Activated naive CD4-positive, alpha-beta T cell treated with anti-CD3 and anti-CD28 coated beads, Interleukin-2, amount 10 ng/mL, durations not matched to agents 7 days and 5 days (primary cell): ENCODE measurements at places on chromosomes 12 and 14.

DNA sequence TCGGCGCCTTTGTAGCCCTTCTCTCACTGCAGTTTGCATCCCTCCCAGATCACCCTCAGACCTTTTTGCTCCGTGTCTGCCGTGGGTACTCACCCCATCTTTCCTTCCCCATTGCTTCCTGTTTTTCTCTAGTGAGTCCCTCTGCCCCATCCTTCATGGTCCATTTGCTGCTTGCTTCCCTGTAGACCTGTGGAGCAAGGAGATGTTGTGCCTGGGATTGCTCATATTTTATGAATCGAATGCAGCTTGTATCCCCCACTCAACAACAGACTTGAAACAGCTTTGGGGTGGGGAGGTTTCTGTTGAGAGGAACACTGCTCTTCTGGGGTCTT is 661 bp downstream of the DENR start:
- H3K27me3 ChIP-seq: no peaks in the 10 kb centered on the region
- H3K27ac ChIP-seq: peak overlapping the region; percentile 95
- DNase-seq: no peak
- H3K4me3 ChIP-seq: peak overlapping the region; percentile 96
- peaks cover 64% of the 10 kb centered on the region for H3K4me1 ChIP-seq

DNA sequence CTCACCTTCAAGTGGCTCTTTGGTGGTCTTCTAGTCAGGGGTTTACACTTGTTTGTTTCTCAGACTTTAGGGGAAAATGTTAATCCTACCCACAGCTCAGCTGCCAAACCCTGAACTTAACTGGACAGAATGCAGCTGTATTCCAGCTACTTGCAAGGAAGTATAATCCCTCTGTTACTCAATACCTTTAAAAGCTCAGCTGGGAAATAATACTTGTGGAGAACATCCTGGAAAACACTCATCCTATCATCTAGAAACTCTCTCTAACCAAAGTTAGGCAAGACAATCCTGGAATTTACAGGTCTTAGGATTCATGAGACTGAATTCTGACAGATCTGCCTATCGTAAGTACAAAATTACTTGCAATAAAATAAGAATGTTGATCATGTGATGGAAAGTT is 404.1 kb downstream of the ADAMTS20 start:
- no peaks in the 10 kb centered on the region for H3K27me3 ChIP-seq
- DNase-seq: no peak
- H3K4me1 ChIP-seq: no peaks in the 10 kb centered on the region
- H3K27ac ChIP-seq: no peak overlapping the region

DNA sequence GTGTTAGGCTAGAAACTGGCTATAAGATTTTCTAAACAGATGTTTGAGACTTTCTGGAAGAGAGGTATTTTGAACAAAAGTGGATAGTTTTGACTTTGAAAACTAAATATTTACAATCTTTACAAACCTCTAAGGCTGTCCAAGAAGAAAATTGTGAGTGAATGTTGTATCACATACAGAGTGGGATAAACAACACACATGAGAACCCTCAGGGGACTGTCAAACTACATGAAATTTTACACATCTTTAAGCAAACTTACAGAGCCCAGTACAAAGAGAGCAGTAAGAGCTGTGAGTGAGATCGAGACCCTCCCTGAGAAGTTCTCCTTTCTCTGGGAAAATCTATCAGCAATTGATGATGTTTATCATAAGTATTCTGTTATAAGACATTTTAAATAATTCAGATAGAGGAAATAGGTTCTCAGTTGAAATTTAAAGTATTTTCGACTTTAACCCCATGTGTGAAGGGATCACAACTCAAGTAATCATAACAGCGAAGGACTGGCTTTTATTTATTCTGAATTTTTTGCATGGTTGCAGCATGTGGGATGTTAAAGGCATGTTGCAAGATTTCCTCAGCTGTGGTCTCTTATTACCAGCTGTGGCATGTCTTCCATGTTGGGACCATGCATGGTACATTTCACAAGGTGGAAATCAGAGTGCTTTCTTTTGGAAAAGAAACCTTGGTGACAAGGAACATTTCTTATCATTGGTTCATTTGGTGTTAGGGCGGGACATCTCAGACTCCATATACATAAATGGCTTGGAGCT is 264.0 kb upstream of the PRICKLE1 start:
- H3K4me3 ChIP-seq: no peak overlapping the region
- H3K36me3 ChIP-seq: no peaks in the 10 kb centered on the region
- no peaks in the 10 kb centered on the region for H3K4me1 ChIP-seq
- H3K27ac ChIP-seq: no peak overlapping the region

DNA sequence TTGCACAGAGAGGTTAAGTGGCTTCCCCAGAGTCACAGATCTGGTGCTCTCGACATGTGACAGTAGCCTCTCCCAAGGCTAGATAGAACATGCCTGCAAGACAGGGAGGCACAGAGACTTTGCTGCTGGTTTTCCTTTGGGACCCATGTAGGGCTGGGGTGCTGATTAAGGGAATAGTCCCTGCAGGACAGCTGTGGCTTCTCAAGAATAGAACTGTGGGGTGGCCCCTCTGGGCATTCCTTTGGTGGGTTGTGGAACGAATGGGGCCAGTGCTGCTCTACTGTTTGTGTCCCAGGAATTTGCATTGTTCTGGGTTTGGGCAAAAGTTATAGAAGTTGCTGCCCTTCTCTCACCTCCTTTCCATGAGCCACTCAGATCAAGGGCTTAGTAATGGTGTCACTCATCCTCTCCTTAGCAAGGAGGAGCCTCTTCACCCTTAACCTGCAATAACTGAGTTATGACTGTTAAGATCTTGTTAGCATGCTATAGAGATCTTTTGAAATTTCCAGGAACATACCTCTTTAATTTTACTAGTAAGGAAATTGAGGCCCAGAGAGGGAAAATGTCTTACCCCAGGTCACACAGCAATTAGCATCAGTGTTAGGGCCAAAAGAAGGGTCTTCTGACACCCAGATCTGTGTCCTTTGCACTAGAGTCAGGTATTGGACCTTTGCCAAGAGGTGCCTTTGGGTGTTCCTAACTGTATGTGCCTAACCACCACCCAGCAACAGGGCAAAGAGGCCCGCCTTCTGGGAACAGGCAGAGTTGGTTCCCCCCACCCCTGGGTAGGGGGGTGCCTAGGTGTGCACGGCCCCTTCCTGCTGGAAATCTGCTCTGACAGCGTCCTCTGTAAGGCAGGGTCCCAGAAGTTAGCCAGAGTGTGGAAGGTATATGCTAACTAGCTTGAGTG is 31.4 kb downstream of the CD9 start:
- H3K36me3 ChIP-seq: no peaks in the 10 kb centered on the region
- peak overlapping the region; percentile 85 for H3K27ac ChIP-seq
- peaks cover 21% of the 10 kb centered on the region for H3K4me1 ChIP-seq
- no peak overlapping the region for H3K4me3 ChIP-seq

DNA sequence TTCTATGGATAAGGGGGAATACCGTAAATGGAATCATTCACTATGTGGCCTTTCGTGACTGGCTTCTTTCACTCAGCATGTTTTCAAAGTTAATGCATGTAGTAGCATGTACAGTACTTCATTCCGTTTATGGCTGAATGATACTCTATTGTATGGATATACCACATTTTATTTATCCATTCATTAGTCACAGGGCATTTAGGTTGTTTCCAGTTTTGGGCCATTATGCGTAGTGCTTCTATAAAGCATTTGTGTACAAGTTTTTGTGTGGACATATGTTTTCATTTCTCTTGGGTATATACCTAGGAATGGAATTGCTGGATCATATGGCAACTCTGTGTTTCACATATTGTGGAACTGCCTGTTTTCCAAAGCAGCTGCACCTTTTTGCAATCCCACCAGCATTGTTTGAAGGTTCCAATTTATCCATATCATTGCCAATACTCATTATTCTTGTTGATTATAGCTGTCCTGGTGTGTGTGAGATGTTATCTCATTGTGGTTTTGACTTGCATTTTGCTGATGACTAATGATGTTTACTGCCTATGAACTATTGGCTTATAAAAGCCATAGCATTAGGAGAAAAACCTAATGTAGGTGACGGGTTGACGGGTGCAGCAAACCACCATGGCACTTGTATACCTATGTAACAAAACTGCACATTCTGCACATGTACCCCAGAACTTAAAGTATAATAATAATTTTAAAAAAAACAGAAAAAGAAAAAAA is 45.5 kb downstream of the ATF7IP start:
- no peaks in the 10 kb centered on the region for H3K27me3 ChIP-seq
- H3K4me1 ChIP-seq: peaks cover 50% of the 10 kb centered on the region
- no peak overlapping the region for H3K4me3 ChIP-seq
- peaks cover 34% of the 10 kb centered on the region for H3K36me3 ChIP-seq
- DNase-seq: peak; percentile 36
- H3K27ac ChIP-seq: peak overlapping the region; percentile 13
